Activated CD4-positive, CD25-positive, alpha-beta regulatory T cell treated with anti-CD3 and anti-CD28 coated beads, Interleukin-2, amount 50 U/mL, for 16 hours (primary cell): ENCODE measurements at places on chromosomes 7 and 10.

- no peak for DNase-seq
These were observed 23.5 kb downstream of the ASB4 start for GRCh38 chr7:95509199-95509598.

- DNase-seq: no peak
These were observed 216.8 kb upstream of the KLF6 start for GRCh38 chr10:4001811-4002210.

DNA sequence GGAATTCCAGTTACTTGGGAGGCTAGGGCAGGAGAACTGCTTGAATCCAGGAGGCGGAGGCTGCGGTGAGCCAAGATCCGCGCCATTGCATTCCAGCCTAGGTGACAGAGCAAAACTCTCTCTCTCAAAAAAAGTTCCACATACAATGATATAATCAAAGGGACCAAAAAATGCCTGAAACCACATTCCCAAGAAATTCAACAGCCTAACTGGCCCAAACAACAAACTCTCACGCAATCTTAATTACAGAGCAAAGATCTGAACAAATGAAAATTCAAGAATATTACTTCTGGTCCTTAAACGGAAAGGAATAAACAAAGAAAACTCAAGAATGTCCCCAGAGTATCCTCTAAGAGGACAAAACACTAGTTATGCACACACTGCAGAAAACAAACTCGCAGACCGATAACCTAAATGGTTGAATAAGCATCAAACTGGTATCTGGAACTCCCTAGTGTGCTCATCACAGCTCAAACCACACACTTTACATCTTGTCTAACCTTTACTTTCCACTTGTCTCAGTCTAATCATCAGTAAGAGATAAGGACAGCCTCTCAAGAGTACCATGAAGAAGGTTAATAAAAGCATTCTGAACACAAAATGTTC lies 3.7 kb downstream of the OGA start:
- DNase-seq: no peak

- DNase-seq: no peak
These were observed 6.1 kb downstream of the ZNF786 start for GRCh38 chr7:149084407-149084806.

DNA sequence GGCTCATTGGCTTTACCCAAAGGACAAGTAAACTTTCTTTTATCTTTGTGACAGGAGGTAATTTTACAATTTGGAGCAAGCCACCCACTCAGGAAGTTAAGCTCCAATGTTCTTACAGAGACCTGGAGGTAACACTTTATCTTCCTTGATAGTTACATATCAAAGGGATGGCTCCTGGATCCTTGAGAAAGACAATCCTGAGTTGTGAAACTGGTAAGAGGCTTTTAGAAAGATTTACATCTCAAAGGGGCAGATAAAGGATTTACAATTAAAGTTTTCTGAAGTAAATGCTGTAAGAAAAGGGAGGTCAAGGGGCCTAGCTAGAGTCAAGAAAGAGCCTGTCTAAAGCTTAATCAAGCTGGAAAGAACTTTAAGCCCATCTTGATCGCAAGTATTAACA lies 124.4 kb upstream of the ZNF804B start:
- DNase-seq: no peak

DNA sequence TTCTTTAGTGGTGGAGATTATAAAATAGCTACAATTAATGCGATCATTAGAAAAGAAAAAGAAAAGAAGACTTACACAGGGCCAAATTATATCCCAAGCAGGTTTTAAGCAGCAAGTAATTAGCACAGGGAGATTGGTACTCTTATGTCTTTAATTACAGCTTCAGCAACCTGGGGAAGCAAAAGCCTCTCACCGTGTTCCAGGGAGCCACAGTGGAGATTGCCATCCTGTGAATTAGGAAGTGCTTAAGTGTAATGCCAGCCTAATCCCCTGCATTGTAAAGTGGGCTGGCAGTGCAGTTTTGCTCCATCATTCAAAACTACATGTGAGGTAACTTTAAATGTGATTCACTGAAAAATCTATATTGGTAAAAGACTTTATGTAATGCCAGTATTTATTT lies 533.5 kb upstream of the COBL start:
- DNase-seq: no peak

- no peak for DNase-seq
These were observed 19.7 kb upstream of the TNKS2 start for GRCh38 chr10:91778485-91778884.

DNA sequence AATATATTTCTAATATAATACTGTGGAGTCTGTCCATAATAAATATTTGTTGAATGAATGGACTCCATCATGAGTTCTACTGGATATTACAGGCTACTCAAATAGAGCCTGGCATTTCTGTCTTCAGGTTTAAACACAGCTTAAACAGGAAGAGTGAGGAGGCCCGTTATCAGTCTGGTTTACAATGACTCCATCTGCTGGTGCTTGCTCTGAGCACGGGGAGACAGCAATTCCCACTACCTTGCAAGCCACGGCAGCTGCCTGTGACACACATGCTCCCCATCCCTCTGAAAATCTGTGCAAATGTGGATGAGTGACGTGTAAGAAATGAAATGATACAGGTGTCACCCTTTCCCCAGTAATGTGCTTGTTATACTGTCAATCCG lies 293.5 kb upstream of the IMMP2L start:
- no peak for DNase-seq
